ENCODE measurements at places on chromosomes 13 and 19. TPM values are rescaled to one million over a fixed set of nuclear protein-coding genes. Genes with fewer than 3 reads are reported as not detected.

The NAA16 gene
- 33.5 TPM for total RNA-seq

GRCh38 chr13:43608400-43609137 is 178.2 kb downstream of the ENOX1 start:
- no peak for ATAC-seq

DNA sequence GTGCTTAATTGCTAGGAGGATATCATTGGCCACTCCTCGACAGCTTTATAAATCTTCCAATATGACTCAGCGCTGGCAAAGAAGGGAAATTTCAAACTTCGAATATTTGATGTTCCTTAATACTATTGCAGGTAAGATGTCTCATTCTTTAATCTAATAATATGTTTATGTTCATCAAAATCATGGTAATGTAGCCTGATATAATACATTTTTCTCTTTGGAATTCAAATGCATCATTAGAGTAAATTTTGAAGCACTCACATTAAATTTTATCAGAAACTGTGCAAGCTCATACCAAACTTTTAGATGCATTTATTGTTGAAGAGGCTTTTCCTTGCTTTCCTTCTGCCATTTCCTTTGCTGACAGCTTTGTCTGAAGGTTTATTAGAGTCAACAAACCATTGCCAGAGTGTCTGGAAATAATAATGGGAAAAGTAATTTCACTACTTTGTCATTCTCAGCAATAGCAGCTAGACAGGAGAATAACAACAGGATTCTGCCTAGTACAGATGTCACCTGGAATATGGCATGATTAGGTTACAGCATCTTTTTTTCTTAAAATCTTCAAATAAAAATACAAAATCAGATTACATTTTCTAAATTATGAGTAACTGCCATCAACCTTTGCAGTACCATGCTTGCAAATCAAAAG is 78.6 kb upstream of the MAB21L1 start:
- no peak for ATAC-seq

DNA sequence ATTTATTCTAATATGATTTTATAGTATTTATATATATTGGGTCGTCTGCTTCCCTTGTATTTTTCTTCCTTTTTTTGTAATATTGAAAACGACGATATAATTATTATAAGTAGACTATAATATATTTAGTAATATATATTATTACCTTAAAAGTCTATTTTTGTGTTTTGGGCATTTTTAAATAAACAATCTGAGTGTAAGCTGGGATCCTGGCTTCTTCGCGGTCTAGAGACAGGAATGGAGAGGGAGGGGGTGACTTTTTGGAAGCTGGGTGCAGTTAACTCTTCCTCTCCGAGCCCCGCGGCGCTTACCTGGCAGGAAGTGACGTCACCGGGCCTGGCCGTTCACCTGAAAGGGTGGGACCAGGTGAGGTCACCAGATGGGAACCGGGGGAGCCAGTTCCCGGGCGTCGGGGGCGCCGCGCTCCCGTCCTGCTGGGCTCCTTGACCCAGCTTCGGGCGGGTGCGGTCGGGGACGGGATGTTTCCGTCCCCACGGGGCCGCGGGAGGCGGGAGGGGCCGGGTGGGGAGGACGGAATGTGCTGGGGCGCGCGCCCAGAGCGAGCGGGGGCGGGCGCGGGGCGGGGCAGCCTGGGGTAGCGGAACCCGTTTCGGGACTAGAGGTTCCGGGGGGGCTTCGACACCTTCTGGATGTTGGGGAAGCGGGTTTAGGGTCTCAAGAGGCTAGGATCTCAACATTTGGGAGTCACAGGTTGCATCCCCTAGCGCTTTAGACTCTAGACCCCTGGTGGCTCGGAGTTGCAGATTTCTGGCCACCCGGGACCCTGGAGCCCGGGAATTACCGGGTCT is 2.8 kb downstream of the ZFP36 start:
- peak; percentile 20 for ATAC-seq

GRCh38 chr13:43303033-43303729 is 279.8 kb downstream of the DNAJC15 start:
- peak; percentile 66 for ATAC-seq

GRCh38 chr19:30049226-30049625 is 107.2 kb downstream of the URI1 start:
- no peak for ATAC-seq

The OSCAR gene
- 2.1 TPM for total RNA-seq

Data from gastroesophageal sphincter (tissue), 4 donors.